ENCODE measurements at places on chromosomes 16 and 17.

DNA sequence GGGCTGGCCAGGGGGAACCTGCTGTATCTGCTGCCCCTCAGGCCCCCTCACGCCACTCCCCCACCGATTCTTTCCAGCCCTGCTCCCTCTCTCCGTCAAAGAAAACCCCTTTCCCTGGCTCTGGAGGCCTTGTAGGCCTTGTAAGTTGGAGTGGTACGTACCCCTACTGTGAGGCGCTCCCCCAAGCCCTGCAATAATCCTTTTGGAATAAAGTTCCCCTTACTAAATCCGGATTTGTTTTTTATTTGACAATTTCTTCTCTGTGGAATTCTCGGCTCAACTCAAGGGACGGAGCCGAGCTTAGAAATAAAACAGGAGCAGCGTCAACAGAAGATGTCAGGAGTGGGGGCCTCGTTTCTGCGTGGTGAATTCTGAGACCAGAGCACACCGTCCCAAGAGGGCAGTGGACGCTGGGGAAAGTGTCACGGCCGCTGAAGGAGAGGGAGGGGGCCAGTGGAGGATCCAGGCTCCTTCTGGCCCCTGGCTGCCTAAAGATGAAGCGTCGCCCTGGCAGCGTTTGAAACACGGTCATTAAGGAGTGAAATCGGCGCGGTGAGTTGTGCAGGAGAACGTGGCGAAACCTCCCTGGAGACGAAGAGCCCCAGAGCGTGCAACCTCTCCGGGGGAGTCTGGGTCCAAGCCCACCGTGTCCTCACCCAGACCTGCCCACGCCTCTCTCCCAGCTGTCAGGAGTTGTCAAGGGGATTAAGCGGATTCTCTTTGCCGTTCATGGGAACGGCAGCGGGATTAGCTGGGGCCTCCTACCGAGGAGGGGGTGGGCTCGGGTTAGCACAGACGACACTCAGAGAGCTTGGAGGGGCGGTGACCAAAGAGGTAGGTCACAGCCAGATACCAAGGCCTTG is 47.0 kb downstream of the SLC7A5 start:
- DNase-seq = peak; percentile 90

- DNase-seq = peak; percentile 33
These were observed at the start of gene TMEM98 for GRCh38 chr17:32927724-32928585. Gene TMEM98, plus strand, starts transcription at chr17:32928153. Its CDS starts 3,376 bp downstream, at chr17:32931529.

- DNase-seq = no peak
These were observed 81.1 kb downstream of the TNRC6C start for GRCh38 chr17:78039581-78039980.

- DNase-seq = no peak
These were observed 34.8 kb downstream of the RPGRIP1L start for GRCh38 chr16:53668869-53669268.

GRCh38 chr17:57277923-57278604 is 21.7 kb downstream of the MSI2 start:
- no peak for DNase-seq

GRCh38 chr17:78884876-78885667 is 17.9 kb downstream of the CEP295NL start:
- no peak for DNase-seq

DNA sequence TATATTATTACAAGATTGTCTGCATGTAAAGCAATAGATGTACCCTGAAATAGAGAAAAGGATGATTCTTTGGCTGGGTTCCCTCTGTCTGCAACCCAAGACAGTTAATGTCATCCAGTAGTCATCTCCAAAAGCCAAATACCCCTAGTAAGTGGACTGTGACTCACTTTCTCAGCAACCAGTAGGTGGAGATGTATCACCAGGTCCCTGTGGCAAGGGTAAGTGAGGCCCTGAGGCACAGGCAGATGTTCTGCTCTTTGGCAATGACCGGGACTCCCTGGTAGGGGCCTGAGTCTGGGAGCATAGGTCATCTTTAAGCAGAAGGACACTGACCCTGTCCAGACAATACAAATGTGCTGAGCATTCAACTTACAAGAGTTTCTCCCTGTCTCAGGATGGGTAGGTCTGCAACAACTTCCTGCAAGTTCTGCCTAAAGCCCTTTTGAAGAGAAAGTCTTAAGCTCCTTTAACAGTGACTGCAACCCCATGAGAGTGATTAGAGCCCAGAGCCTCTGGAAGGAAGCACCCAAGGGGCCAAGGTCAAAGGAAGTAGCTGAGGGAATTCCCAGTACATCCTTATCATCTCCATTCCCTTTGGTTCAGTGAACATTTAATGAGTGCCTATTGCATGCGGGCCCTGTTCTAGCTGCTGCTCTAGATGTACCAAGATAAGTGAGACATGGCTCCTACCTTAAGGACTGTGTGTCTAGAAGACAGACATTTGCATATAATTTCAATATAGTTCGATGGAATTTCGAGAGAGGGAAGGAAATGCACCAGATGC is 31.9 kb downstream of the PMP22 start:
- no peak for DNase-seq

GRCh38 chr17:74744349-74744713 is 4.1 kb upstream of the NHERF1 start:
- peak; percentile 6 for DNase-seq

DNA sequence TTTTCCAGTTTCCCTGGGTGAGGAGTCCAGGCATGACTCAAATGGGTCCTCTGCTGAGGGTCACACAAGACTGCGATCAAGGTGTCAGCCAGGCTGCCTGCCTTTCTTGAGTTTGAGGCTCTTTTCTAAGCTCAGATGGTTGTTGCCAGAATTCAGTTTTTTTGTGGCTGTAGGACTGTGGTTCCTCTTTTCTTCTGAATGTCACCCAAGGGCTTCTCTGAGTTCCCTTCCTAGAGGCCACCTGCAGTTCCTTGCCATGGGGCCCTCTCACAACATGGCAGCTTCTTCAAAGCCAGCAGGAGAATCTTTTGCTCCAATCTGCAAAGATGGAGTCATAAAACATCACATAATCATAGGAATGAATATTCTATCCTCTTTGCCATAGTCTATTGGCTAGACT is 17.5 kb downstream of the LIMD2 start:
- no peak for DNase-seq

DNA sequence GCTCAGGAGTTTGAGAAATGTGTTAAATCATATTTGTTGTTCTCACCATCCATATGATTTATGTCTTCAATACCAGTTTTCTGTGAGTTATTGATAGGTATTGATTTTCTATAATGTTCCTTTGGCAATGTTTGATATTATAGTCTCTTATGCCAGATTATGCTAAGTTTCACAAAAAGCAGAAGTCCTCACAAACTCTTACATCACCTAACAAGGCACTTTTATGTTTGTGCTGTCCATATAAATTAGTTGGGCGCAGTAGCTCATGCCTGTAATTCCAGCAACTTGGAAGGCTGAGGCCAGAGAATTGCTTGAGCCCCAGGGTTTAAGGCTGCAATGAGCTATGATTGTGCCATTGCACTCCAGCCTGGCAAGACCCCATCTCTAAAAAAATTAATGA is 12.6 kb upstream of the UQCRC2 start:
- no peak for DNase-seq

DNA sequence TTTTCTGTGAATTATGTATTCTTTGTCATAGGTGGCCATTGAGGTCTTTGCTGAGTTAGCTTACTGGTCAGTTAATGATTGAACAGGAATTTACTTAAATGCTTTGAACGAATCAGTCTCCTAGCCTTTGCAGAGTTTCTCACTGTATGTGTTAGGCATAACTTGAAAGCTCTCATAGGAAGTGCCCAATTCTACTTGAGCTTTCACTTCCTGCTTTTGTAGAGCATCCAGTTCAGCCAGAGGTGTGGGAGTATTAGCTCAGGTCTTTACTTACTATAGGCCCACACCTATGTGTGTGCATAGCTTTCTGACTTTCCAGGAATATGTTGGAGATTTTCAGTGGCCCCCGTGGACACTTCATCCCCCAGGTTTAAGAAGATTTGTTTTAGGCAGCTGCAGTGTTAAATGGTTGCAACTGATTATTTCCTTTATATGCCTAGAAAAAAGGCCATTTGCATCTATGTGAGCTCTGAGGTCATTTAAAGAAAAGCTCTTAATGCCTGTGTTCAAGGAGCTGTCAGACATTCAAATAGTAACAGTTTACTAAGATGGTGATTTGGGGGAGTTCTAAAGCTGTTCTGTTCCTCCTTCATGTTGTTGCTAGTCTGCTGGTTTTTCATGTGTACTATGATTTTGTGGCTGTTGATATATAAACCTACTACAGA is 62.3 kb downstream of the PHKB start:
- no peak for DNase-seq

DNA sequence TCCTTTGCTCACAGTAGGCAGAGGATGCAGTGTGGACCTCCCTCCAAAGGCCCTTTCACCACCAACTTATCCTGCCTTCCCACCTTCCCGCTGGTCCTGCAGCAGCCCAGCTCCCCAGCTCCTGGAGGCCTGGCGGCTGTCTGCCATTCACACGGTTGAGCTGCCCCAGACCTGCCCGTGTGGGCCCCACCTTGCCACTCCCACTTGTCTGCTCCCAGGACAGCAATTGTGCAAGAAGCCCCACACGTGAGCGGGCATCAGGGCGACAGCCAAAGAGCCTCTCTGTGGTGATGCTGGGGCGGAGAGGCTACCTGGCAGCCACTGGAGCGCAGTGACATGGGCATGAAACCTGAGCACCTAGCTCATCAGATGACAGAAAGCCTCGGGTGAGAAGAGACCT is 248.6 kb upstream of the MAF start:
- no peak for DNase-seq

DNA sequence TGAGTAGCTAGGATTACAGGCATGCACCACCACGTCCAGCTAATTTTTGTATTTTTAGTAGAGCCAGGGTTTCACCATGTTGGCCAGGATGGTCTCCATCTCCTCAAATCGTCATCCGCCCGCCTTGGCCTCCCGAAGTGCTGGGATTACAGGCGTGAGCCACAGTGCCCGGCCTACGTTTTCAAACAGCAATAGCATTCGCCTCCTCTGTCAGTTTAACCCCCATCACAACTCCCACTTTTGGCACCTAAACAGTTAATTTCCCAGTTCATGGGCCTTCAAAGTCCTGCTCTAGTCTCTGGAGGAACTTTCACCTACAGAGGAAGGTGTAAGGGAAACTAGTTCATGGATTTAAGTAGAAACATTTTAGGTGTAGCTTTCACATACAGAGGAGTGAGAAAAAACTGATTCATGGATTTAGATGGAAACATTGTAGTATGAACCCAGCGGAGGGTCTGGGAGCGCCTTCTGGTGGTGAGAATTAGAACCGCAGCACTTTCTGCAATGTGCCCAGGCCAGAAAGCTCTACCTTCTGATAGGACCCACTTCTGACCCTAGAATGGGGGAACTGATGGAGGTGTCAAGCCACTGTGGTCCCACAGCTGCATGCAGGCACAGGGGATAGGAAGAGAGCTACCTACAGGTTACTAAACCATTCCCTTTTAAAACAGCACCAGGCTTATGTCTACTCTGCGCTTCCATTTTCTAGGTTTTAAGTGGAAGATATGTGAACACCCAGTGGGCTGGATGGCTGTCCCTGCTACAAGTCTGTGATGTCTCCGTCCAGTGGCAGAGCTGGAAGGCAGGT is 12.0 kb upstream of the MEOX1 start:
- DNase-seq = peak; percentile 86

DNA sequence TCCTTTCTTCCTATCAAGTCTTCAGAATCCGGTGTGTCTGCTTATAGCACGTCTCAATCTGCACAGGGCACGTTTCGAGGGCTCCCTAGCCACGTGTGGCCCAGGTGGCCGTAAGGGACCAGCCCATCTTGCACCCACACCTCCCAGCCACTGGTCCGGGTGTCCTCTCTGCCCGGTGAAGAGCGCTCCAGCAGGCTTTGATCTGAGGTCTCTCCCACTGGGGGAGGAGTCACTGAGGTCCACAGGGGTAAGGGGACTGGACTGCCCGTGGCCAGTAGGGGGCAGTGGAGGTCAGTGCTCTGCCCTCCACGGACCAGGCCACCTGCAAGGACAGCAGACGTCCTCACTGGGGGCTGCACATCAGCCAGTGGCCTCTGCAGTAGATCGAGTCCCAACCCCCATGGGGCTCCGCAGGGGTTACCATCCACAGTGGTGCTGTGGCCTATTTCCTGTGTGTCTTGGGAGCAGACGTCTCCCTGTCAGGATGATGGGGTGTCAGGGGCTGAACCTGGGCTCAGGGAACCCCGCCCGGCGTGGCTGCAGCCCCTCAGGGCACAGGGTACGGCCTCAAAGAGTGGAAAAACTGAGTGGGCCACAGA is 204.1 kb upstream of the CIBAR2 start:
- DNase-seq = peak; percentile 77

DNA sequence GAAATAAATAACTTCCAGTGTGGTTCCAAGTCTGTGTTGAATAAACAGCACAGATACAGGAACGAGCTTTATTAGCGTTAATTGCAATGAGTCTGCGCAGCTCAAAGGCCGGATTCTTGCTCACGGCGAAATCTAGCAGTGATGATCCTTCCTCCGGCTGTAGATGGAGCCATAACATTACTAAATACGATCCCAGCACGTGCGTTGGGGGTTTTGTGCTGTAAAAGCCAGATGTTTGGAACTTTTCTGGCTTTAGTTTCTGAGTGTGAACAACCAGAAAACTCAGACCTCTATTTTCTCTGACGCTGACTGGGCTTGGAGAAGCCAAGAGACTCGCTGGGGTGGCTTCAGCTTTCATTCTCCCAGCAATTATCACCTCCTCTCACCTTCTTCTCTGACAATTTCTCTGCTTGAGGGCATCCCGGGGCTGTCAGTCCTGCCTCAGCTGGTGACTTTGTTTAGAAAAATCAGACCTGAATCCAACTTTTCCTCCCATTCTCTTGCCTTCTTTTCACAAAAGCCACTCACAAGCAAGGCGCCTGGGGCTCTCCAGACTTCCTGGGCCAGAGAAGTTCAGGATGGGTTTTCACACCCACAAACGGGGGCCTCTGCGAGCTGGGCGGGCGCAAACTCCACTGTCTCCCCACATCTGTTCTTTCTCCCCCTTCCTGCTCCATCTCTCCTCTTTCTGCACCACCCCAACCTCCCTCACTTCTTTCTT is 47.1 kb upstream of the AKTIP start:
- peak; percentile 41 for DNase-seq

GRCh38 chr17:61023996-61024395 is 346.3 kb downstream of the BCAS3 start:
- no peak for DNase-seq

- DNase-seq = no peak
These were observed 742 bp upstream of the NUTF2 start for GRCh38 chr16:67846063-67846319.

DNA sequence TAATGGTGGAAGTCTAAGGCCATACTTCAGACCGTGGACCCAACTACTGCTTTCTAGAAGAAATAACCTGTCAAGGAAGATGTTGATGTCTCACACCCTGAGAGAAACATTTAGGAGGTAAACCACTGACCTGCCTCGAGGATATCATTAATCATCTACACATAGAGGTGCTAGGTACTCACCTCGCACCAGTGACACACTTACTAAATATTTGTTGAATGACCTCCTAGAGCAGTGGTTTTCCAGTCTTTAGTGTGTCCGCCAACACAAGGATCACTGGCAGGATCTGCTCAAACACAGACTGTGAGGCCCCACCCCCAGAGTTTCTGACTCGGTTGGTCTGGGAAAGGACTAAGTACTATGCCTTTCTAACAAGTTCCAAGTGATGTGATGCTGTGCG is 197.4 kb upstream of the CACNG5 start:
- DNase-seq = no peak

GRCh38 chr17:77282524-77283515 is 142.1 kb downstream of the SEC14L1 start:
- DNase-seq = no peak

GRCh38 chr17:47853616-47854015 is 2.7 kb upstream of the SP6 start:
- no peak for DNase-seq

Data from WERI-Rb-1 (cell line).